ENCODE measurements at places on chromosomes 1 and 21. TPM values are rescaled to one million over a fixed set of nuclear protein-coding genes. Genes with fewer than 3 reads are reported as not detected.

DNA sequence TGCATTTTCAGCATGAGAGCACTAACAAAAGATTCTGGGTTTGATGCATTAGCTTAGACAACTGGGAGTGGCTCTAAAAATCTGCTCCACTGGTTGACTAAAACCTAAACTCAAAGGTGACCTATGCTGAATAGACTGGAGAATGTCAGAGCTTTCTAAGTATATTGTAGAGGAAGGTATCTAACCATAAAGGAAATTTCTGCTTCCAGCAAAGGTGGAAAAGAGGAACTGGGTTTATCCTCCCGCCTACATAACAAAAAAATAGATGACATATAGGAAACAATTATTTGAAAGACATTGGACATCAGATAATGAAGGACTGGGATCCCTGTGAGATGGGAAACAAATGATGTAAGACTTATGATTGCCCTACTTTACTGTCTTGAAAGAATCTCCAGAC is 35.8 kb upstream of the CR2 start:
- DNase-seq, result no peak

- no peak for DNase-seq
Measured at GRCh38 chr21:43782431-43783097, 6.5 kb upstream of the CSTB start.

PTPN22 gene
- 0.85 TPM for total RNA-seq

- DNase-seq, result no peak
Measured at GRCh38 chr1:209202830-209203532, 380.5 kb upstream of the CAMK1G start.

DNA sequence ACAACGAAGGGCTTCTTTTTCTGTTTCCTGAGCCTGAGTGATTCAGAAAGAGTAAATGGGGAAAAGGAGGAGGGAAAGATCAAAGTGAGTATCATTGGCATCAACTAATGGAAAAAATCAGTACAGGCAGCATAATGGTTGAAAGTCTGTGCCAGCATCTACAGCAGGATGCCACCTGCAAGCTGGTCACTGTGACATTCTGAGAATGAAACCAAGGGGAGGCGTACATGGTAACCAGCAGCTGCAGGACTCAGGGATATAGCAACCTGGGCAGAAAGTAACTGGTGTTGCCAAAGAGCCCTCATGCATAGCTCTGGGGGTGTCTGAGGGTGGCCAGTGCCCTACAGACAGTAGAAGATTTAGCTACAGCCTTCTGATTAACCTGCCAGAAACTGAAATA is 305.9 kb downstream of the BRINP2 start:
- DNase-seq, result no peak

DNA sequence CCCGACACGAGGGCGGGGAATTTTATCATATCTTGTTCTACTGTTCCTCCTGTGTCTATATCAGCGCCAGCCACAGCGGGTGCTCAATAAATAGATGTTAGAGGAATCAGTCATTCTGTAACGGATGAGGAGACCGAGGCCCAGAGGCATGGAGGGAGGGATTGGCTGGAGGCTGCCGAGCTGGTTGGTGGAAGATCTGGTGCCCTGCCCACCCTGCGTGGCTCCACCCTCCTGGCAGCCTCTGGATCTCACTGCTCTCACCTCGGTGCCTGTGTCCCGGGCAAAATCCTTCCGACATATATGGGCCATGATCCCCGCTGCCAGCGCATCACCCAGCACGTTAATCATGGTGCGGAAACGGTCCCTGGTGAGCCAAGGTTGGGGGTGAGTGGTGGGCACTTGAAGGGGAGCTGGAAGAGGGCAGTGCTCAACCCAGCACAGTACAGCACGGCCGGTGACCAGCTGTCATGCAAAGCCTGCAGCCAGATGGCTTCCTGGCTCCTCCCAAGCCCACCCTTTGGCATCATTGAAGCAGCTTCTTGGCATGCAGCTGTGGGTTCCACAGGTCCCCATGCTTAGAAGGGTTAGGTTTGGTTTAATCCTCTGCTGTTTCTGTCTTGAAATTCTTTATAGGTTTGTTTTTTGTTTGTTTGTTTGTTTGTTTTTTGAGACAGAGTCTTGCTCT is 26.7 kb downstream of the PODN start:
- no peak for DNase-seq

PBX1 gene
- 831 TPM for total RNA-seq

COL11A1 gene
- total RNA-seq, result 30.1 TPM

AADACL3 gene
- not detected for total RNA-seq

GRCh38 chr1:35222322-35223083 is 29.6 kb upstream of the SFPQ start:
- peak; percentile 38 for DNase-seq

- peak; percentile 83 for DNase-seq
Measured at GRCh38 chr1:156704930-156705320, 458 bp downstream of the CRABP2 start.

DNA sequence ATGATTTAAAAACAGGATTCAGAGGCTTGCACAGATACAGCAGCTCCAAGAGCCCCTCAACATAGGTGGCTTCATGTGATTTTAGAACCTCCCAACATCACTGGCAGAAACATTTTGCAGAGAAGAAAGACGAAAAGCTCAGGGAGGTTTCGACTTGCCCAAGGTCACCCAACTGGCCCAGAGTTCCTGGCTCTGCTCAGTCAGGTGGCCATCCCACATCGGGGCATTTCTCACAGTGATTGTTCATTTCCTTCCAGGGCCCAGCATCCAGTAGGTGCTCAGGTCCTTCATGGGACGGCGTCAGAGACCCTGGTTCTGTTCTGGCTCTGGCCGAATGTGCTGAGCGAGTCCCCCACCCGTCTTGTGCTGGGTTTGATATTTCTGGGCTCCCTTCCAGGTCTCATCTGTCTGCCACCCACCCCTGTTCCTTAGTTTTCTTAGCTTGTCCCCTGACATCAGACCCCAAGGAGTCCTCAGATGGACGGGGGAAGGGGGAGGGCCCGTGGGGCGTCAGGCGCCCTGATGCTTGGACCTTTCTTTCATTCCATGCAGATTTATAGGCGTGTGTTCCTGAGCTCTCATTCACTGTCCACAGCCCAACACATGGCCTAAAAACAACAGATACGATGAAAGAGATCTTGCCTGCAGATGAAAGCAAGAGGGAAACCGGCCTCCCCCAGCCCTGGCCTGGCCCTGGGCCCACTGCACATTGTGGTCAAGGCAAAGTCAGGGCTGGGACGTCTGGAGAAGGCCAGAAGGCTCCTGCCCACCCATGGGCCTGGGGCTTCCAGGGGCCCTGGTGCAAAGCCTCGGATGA is 123.1 kb upstream of the ZBTB40 start:
- no peak for DNase-seq

DNA sequence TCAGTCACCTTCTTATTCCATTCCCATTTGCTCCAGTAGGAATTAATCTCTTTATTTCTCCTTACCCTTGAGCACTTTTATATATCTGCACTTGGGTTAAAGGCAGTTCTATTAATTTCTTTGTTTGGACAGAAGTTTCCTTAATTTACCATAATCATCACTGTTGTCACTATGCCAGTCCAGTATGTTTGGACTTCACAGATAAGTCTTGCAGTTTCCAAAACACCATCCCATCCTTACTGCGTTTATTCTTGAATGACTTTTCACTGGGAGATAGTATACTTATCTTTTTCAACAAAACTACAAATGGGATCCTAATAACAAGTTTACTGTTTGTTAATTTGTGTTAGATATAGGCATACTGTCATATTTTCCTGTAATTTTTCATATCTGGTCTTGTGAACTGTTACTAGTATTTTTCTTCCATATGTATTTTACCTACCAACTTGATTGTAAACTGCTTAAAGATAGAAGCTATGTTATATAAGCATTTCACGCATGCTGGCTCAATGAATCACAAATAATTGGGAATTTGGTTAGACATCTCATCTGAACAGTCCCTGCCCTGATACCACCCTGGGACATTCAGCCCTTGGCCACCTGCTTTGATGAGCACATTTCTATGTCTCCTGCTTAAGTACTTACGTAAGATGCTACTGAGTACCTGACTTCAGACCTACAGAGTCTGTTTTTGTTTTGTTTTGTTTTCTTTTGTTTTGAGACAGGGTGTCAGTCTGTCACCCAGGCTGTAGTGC is 78.2 kb downstream of the OLFML2B start:
- DNase-seq, result no peak

DNA sequence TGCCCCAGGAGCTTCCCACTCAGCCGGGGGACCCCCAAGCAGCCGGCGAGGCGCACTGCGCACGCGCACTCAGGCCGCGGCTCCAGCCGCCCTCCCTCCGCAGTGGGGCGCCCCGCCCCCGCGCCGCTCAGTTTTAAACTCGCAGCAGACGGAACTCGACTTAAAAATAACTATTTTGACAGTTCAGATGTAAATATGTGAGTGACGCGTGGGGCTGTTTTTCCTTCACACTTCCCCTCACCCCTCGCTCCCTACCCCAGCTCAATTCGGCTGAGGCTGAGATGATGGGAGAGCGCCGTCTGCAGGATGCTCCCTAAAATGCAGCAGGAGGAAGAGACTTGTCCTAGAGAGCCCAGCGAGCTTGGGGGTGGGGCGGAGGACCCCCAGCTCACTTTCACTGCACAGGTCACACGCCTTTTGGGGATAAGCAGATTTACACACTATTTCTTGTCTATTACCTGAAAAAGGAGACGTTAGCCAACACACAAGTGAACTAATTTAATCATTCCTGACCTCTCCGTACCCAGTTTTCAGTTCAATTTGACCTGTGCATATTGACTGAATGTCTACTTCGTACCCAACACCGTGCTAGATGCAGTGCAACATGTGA is 8.9 kb upstream of the LEMD1 start:
- no peak for DNase-seq

GRCh38 chr1:114154146-114154962 is 685 bp upstream of the SYT6 start:
- DNase-seq, result no peak

DISP1 gene
- 14.7 TPM for total RNA-seq

CRP gene
- total RNA-seq, result not detected

UBXN11 gene
- 12.9 TPM for total RNA-seq

SLC37A1 gene
- total RNA-seq, result 4.7 TPM

- no peak for DNase-seq
Measured at GRCh38 chr1:28755701-28756100, 19.0 kb downstream of the YTHDF2 start.

GRCh38 chr1:61682891-61683290 is 42.0 kb downstream of the TM2D1 start:
- no peak for DNase-seq

DNA sequence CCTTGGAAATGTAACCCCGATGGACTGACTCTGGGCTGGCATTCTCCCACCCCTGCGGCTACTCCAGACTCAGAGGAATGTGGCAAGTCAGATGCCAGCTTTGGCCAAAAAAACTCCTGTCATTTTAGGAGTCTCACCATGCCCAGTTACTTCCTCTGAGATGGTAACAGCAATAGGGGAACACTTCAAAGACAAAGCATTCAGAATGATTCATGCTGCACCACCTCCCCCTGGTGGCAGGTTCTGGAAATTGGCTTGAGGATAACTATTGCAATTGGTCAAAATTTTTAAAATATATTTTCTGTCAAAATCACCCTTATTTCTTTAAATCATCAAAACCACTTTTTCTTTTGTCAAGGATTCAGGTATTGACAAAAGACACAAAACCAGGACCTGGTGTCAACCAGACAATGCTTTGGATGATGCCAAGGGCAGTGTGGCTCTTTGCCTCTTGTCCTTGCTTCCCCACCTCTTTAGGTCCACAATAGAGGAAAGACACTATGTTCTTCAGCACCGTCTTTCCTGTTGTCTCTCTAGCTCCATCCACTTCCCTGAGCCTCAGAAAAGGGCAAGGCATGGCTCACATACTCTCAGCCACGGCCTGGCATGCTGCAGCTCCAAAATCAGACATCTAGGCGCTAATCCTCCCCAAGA is 9.9 kb upstream of the CDCA8 start:
- peak; percentile 76 for DNase-seq

ACKR1 gene
- total RNA-seq, result 10.4 TPM

- no peak for DNase-seq
Measured at GRCh38 chr1:165487921-165488320, 43.0 kb upstream of the RXRG start.

CCDC24 gene
- total RNA-seq, result 7.0 TPM

DNA sequence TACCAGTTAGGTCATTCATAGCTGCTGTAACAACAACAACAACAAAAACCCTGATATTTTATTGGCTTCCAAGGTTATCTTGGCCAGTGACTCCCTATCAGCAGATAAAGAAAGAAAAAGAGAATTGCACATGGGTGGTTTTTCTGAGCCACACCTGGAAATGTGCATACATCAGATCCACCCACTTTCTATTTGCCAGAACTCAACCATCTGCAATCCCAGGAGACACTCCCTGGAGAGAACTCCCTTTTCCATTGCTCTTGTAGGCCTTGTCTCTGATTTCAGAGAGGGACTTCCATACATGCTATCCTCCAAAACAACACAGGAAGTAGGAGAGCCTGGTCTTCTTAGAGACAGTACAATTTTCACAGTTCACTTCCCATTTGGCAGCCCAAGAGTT is 74.9 kb upstream of the ZC3H11B start:
- no peak for DNase-seq

GRCh38 chr1:184483101-184483683 is 96.4 kb downstream of the C1orf21 start:
- peak; percentile 78 for DNase-seq

- DNase-seq, result no peak
Measured at GRCh38 chr1:4022715-4023114, 122.6 kb upstream of the C1orf174 start.
